ENCODE measurements at places on chromosomes 3 and 15. TPM values are rescaled to one million over a fixed set of nuclear protein-coding genes. Genes with fewer than 3 reads are reported as not detected.

Gene PP2D1
- 0.39 TPM for polyA plus RNA-seq

Gene TMCO5A
- polyA plus RNA-seq: not detected

Gene GOLGA6L7
- polyA plus RNA-seq: 0.18 TPM

Gene LRTM1
- 0.25 TPM for polyA plus RNA-seq

Gene RHCG
- polyA plus RNA-seq: 0.12 TPM

Gene LMAN1L
- not detected for polyA plus RNA-seq

Gene RPP25
- polyA plus RNA-seq: 6.2 TPM

Gene SNTN
- not detected for polyA plus RNA-seq

Gene PAQR9
- polyA plus RNA-seq: 0.13 TPM

Measured in large intestine (tissue), 12 donors.